NK-92 treated with Interleukin-12 subunit alpha and Interleukin-12 subunit beta, amount 100 ng/mL, for 24 hours (cell line): ENCODE measurements at places on chromosomes 1 and 21.

DNA sequence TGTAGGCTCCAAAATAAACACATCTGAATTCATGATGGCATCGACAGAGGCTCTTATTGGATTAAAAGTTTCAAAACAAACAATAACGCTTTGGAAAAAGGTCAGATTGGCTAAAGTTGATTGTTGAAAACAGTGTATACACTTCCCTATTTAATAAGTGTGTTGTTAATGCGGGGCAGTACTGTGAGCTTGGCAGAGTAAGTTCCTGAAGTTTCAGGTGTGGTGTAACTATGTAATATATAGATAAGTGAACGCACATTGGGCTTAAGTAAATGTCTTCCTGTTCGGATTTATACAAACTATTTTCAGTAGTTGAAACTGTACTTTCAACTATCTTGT is 810 bp downstream of the ZBTB37 start:
- DNase-seq, result no peak

DNA sequence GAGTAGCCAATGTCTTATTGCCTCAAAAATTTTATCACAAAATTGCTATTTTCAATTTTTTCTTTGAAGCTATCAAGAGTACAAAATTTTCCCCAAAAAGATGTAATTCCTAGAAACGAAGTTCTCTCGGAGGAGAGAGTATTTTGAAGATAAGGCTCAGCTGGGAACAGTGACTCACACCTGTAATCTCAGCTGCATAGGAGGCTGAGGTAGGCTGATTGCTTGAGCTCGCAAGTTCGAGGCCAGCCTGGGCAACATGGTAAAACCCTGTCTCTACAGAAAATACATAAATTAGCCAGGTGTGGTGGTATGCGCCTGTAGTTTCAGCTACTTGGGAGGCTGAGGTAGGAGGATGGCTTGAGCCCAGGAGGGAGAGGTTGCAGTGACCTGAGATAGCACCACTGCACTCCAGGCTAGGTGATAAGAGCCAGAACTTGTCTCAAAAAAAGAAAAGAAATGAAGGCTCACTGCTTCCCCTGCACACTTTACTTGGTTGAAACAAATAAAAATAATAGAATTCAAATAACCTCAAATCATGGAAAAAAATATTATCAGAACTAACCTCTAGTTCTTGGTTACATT is 22.2 kb downstream of the TUT4 start:
- DNase-seq, result no peak

DNA sequence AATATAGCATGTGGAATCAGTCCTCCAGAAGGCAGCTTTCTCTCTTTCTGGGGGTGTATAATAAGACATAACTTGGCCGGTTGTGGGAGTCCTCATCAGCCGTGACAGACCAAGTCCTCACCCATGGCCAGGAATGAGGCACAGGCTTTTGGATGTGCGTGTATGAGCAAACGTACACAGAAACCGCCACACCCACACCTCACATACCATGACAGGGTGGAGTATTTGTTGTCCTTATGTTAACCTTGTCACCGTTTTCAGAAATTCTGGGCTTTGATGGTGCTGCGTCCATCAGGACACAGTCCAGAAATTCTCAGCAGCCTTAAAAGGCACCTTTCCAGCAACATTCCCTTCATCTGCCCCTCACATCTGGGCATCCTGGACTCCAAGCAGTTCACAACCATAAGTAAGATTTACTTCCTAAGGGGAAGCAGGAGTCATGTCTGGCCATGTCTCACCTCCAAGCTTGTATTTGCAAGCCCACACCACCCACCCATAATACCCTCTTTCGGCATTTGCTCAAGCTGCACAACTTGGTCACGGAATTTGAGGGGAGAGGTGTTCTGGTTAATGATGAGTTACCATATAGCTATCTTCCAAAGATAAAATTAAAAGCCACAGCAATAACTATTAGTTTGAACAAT is 12.4 kb downstream of the C1orf116 start:
- DNase-seq, result no peak

GRCh38 chr1:223870617-223871574 is 25.1 kb upstream of the TP53BP2 start:
- no peak for DNase-seq

GRCh38 chr1:119359730-119360129 is 8.9 kb upstream of the HAO2 start:
- DNase-seq, result no peak

DNA sequence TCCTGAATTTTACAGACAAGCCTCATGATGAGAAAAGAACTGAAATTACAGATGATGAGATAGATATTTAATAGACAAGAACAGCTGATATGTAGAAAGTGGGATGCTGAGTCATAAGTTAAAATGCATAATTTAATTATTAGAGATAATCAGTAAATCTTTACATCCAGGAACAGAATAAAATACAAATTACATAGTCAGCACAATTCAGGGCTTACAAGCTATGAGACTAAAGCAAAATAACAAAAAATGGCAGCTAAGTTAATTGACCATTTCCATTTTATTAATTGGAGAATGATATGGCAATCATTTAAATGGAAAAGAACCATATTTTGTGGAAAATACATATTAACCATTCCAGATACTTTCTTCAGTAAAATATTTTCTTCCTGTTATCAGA is 40.2 kb upstream of the MAN1A2 start:
- no peak for DNase-seq
